ENCODE measurements at places on chromosomes 11 and 22.
A peak's percentile ranks its signal among the peaks of the same experiment; 100 is the strongest.

DNA sequence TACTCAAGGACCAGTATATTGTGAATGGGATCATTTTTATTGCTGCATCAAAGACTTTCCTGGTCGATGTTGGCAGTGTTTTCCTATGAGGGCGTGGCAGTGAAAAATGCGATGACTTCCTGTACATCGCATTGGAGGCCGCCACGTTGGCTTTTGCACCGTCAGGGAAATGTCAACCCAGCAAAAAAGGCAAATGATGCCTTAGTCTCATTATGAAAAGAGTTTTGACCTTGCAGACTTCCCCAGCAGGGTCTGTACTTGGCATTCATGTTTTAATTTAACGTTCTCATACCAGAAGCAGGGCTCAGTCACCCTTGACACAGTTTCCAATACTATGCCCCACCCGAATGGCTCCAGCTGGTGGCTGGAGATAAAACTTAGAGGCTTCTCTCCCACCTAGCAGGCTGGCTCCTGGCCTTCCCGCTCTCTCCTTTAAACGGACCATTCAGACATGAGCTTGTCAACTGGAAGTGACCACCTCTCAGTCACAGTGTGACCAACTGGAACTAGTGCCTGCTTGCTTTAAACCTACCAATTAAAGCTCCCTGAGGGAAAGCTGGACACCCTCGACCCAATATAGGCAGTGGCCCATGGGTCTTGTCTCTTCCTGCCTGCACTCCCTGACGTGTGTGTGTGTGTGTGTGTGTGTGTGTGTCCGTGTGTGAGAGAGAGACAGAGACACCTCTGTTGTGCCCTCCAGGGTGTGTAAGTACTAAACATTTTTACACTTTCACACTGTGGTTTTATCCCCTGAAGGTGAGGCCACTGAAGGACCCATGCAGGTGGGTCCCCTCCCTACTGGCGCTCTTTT lies 8.7 kb upstream of the GDPD5 start:
- no peak for DNase-seq

DNA sequence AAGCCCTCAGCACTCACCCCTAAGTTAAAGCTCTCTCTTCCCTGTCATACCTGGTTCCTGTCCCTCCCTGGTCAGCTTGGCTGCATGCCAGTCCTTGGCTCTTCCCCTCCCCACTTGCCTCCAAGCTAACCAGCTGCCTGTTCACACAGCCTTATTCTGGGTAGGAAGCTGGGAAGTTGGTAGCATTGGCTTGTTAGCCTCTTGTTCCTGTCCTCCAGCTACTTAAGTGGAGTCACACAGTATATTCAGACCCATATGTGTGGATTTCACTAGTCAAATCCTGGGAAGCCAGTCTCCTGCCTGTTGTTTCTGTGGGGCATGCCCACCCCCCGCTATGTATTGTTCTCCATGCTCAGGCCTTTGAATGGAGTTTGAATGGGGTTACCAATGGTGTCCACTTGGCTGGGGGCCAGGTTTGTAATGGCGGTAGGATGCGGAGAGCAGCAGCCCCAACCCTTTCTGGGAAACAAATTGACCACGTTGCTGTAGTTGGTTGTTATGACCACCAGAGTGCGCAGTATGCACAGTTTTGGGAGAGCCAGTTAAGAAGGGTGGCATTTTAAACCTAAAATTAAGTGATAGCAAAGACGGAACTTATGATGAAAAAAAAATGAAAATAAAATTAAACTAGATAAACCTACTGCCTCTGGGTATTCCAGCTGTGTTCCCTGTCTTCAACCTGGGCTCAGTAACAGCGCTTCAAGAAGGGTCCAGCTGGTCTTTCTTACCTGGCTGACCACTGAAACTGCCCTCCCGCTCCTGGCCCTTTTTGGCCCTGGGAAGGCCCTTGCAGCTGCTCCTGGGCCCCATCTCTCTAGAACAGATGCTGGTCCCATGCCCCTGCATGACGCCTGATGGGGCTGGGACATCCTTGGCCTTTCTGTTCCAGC lies 10.7 kb upstream of the RPS3 start:
- peak; percentile 50 for DNase-seq

DNA sequence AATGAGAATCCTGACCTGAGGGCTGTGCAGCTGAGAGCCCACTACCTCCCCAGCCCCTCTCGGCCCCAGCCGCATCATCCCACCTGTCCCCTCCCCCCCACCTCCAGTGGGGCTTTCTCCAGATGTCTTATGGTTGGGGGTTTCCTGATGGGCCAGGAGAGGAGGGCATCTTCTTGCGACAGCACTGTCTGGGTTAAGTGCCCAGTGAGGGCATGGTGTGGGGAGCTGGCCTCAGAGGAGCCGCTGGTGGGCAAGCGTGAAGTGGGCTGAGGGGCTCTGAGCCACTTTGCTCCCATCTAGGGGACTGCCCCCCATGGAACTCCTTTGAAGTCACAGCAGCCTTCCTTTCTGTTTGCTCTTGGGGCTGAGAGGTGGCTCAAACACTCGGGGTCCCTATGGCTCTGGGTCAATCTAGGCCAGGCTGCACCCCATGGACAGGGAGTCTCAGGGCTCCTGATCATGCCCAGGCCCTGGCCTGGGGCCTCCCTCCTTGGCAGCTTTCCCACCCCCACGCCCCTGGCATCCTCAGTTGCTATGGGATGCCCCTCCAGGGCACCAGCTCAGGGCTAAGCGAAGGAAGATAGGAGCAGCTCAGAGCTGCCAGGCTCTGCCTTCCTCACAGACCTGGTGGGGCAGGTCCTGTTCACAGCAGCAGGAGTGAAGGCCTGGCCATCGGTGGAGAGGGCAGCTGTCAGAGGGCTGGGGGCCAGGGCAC lies 11.0 kb upstream of the MIEF1 start:
- DNase-seq: no peak

- no peak for DNase-seq
Measured at GRCh38 chr11:64876835-64877341, 1.5 kb downstream of the EHD1 start.

- no peak for DNase-seq
Measured at GRCh38 chr22:27870234-27871191, 48.5 kb downstream of the PITPNB start.

- no peak for DNase-seq
Measured at GRCh38 chr11:47215366-47215910, 664 bp downstream of the DDB2 start.

DNA sequence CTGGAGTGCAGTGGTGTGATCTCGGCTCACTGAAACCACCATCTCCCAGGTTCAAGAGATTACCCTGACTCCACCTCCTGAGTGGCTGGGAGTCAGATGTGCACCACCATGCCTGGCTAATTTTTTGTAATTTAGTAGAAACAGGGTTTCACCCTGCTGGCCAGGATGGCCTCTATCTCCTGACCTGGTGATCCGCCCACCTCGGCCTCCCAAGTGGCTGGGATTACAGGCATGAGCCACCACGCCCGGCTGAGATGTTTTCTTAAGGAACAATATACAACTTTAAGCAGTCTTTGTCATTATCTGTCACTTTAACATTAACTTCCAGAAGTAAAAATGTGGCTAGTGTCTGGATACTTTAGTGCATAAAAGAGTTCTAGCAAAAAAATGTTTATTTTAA lies 272.6 kb upstream of the FAT3 start:
- DNase-seq: no peak

- DNase-seq: no peak
Measured at GRCh38 chr22:37563153-37564081, 3.1 kb downstream of the CDC42EP1 start.

DNA sequence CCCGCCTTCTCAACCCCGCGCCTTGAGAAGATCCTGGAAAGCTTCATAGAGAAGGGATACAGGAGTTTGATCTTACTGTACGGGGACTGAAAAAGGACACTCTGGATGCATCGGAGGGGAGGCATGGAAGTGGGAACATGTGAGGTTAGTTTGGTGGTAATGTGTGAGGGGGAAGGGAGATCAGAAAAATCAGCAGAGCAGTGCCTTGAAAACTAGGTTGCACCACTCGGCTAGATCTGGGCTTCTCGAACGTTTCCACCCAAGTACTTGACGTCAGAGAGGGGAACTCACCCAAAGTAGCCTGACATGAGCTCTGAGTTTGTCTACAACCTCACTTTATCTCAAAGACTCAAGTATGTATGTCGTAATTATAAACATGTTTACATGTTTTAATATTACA lies 14.5 kb downstream of the USP35 start:
- DNase-seq: no peak

All from stimulated activated CD4-positive, alpha-beta T cell treated with anti-CD3 and anti-CD28 coated beads, Interleukin-12 subunit alpha, Interleukin-12 subunit beta, amount 100 ng/mL, for 24 hours (primary cell).